ENCODE measurements at places on chromosomes 11 and 22.

GRCh38 chr22:35631597-35631996 is 14.5 kb upstream of the MB start:
- no peak for DNase-seq

GRCh38 chr11:34405079-34405858 is 33.5 kb upstream of the CAT start:
- DNase-seq, result no peak

DNA sequence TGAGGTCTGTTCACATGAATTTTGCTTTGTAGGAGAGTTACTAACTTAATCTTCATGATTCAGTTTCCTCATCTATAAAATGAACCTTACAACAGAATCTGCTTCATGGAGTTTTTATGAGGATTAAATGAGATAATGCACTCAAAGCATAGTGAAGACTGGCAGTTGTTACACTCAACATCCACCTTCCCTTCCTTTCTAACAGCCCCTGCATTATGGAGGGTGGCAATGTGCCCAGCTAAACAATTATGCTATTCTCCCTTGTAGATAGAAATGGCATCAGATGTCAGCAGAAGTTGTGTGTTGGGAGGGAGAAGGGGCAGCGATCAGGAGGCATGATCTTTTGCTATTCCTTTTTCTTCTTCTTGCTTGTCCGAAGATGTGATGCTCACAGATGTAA is 6.5 kb downstream of the POU2AF1 start:
- no peak for DNase-seq

DNA sequence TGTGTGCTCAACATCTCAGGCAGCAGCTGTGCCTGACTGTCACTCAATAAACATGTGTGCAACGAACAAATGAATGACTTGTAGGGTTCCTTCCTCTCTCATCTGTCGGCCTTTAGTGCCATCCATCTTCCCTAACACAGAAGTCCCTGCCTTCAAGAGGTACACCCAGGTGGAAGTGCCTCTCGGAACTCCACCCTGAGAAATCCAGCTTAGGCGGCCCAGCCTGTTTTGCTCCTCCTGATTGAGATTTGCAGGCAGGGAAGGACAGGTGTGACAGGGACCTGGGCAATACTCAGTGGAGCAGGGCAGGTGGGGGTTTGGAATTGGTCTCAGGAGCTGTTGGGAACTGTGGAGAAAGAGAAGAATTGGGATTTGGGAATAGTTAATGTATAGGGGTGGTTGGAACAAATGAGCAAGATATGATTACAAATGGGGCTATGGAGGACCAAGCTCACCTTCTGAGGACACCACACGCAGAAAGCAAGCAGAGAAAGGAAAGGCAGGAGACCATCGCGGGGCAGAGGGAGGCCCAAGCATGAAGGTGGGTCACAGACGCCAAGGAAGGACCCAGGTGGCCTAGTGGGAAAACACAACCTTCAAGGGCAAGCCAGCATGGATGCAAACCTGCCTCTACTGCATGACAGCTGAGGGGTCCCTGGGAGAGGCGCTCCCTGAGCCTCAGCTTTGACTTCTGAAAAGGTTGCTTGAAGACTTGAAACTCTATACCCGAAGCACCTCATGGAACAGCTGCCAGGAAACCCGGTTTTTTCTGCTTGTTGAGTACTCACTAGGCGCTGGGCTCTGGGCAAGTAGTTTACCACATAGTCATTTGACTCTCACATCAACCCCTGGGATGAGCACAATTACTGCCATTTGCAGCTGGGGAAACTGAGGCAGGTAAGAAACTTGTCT is 40.9 kb upstream of the ANO1 start:
- DNase-seq, result no peak

DNA sequence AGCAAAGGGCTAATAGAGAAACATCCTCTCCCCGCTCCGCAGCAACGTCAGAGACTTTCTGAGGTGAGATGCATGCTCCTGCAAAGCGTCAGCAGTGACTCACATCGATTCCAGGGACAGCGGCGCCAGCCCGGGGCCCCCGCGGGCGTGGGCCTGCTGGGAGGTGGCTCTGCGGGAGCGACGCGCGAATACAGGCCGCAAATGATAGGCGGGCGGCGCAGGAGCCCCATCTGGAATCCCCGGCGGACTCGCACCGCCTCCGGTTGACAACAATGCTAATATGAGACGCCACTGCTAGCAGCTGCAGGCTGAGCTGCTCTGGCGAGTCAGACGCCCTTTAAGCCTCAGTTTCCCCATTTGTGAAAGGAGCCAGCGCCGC is 557 bp downstream of the RANGAP1 start:
- peak; percentile 37 for DNase-seq

- no peak for DNase-seq
These were observed 29.2 kb downstream of the MN1 start for GRCh38 chr22:27772081-27772983.

DNA sequence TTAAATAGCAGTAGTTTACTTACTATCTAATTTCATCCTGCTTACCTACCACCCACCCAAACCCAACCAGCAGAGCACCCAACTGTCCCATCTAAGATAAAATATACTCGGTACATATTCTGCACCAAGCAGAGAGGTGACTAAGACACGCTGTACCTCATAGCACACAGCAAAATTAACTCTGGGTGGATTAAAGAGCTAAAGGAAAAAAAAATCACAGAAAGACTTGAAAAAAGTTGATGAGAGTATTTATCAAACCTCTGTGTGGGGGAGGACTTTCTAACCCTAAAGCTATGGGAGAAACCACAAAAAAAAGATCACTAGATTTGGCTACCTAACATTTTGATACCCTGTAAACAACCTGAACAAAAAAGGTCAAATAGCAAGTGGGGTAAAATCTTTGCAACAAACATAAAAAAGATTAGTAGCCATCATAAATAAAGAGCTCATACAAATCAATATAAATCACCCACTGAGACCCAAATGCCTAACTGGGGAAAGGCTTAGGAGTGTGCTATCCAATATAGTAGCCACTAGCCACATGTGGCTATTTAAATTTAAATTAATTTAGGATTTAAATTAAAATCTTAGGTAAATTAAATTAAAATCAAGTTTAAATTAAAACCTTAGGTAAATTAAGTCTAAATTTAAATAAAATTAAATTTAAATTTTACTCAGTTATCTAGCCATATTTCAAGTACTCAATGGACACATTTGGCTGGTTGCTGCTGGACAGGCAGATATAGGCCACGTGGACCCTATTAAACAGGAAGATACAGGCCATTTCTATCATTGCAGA is 25.6 kb upstream of the CD5 start:
- no peak for DNase-seq

- no peak for DNase-seq
These were observed 50.1 kb upstream of the DKK3 start for GRCh38 chr11:12058425-12059115.

All from naive B cell (primary cell).